ENCODE measurements at places on chromosomes 3 and 15.

DNA sequence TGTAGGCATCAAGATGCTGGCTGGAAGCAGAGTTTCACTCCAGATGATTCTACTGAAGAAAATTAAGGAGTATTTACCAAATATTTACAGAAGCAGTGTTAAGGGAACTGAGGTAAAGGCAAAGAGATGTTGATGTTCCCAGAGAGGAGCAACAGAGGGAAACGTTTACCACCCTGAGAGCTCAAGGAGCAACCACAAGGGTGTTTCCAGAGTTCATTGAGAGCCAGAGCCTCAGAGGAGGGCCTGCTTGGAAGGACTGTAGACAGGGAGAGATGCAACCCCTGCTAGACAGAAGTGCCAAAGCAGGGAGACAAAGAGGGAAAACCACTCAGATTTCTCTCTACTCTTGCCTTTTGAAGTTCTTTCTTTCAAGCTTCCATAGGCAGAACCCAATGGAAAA is 474.5 kb downstream of the RBMS3 start:
- DNase-seq = no peak

GRCh38 chr3:112132975-112133448 is at the start of gene GCSAM:
GCSAM (minus strand) TSS chr3:112133248; CDS start chr3:112133120, 128 bp downstream.
- DNase-seq = peak; percentile 48

GRCh38 chr3:115760716-115761115 is 137.4 kb downstream of the GAP43 start:
- no peak for DNase-seq

DNA sequence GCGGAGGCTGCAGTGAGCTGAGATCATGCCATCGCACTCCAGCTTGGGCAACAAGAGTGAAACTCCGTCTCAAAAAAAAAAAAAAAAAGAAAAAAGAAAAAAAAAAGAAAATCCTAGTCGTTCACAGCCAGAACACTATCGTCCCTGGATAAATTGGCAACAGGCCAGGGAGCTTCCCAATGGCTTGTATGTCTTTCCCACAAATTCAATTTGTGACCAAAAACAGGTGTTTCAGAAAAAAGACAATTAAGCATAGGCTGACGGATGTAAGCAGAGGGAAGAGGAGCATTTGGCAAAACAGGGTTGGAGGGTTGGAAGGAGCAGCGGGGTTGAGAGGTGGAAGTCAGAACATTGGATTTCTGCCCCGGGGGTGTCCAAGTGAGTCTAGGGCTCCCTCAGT is 8.5 kb downstream of the EPB42 start:
- DNase-seq = no peak

GRCh38 chr3:167811031-167811430 is 75.5 kb downstream of the SERPINI1 start:
- DNase-seq = no peak

GRCh38 chr3:120244834-120245225 is 40.2 kb downstream of the GPR156 start:
- DNase-seq = no peak

GRCh38 chr3:47892286-47893040 is 89.5 kb downstream of the DHX30 start:
- DNase-seq = no peak

- no peak for DNase-seq
Measured at GRCh38 chr15:64685230-64685888, 90.0 kb downstream of the RBPMS2 start.

DNA sequence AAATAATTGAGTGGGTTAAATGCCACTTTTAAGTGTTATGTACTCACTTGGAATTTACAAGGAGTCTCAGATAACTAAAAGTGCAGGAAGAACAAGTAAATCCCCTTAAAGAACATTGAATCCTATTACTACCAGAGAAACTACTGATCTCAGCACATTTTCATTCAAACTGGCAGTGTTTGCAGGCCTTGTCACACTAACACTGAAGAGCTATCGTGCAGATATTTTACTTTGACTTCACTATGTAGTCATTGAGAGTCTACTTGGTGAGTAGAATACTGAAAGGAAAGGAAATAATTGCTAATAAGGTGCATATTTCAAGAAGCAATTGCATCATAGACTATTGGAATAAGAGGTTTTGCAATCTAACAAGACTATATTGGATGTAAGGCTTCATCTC is 721.4 kb upstream of the CBLB start:
- DNase-seq = no peak

GRCh38 chr3:53845881-53846133 is 412 bp downstream of the CHDH start:
- DNase-seq = no peak
